ENCODE measurements at places on chromosomes 1 and 21.

DNA sequence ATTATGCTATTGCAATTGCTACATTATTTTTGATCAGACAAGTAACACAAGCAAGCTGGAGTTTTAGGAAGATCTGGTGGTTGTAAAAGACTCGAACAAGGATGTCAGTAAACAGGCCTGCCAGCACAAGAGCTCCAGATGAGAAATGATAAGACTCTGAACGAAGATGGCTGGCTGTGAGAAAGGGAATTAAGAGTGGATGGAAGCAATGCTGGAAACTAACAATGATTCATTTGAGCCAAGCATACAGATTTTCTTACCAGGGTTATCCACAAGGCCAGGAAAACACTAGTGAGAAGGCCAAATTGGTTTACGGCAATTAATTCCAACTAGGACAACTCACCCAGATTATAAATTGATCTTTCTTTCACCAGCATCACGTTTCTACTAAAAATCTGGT is 54.2 kb downstream of the NRIP1 start:
- no peak for DNase-seq

GRCh38 chr1:201022493-201022819 is 1.1 kb downstream of the KIF21B start:
- no peak for DNase-seq

DNA sequence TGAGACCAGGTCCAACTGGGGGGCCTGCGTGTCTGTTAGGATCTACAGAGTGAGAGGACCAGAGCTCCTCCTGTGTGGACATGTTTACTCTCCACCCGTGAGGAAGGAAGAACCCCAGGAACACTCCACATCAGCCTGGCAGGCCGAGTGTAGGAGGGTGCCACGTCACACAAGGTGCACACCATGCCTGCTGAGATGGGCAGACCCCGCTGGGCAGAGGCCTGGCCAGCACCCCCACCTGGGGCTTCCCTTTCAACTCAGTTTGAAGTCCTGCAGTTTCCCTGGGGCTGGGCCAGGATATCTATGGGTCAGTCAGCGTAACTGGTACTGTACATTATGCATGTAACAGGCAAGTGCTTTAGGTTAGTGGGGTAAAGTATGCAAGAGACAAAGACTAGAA is 30.1 kb upstream of the PCBP3 start:
- no peak for DNase-seq

DNA sequence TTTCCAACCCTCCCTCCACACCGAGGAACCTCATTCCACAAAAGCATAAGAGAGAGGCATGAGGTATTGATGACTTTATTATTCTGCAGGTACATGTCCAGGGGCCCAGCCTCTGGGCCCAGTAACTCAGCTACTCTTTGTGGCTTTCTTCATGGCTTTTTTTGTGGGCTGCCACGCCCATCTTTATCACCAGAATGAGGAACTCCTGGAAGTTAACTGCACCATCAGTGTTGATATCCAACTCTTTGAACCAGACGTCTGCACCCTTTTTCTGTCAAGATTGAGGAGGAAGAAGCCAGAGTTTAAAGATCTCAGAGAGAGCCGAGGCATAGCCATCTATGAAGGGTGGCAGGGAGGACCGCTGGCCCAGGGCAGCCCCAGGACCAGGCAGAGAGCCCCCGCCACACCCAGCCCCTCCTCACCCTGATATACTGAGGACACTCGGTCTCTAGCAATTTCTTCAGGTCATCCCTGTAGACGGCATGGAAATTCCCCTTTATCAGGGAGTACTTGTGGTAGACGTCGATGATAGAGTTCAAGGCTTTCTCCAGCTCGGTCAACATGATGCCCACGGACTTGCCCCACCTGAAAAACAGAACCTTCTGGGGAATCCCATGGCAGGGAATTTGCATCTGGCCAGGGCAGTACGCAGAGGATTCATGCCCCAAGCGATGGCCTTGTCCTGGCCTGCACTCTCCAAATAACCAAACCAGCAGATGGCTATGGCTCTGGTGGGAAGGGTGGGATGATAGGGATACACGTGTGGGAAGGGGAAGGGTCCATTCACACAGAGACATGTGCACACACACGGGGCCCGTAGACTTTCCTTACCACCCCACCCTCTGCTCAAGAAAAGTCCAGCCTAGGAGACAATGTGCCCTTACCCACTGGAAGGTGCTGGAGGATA is 647 bp downstream of the S100A8 start:
- no peak for DNase-seq

All from right hindlimb (tissue), 1 donor.